ENCODE measurements at places on chromosomes 11 and 22.

DNA sequence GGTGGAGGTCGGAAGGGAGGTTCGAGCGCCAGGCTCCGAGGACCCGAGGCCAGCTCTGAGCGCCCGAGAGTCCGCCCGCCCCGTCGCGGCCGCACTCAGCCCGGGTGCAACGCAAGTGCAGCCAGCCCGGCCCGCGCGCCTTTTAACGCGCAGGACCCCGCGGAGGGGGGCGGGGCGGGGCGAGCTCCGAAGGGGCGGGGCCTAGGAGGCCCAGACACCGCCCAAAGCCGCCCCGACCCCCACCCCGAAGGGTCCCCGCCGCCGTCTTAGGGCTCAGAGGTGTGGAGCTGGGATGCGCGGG, at the start of gene PHOX2A:
Gene PHOX2A (minus strand): TSS at position 117 of the 301 bp plus-strand sequence. CDS start 172 bp downstream, outside the sequence.
- no peak for DNase-seq

- DNase-seq = no peak
Measured at GRCh38 chr11:6695377-6695776, 12.2 kb upstream of the MRPL17 start.

DNA sequence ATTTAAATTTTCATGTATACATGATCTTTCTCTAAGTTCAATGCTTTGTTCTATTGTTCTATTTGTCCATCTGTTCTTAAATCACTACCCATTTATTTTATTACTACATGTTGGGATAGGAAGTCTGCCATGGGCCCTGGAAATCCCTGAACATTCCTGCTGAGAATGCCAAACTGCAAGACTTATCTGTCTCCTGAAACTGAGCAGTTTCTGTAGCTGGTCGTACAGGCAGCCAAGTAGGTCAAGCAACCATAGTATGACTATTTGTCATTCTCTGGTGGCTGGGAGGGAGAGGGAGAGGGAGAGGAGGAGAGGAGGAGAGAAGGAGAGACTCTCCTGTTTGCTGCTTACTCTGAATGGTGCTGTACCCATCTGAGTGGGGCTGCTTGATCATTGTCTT, 82.8 kb upstream of the SNX19 start:
- DNase-seq = no peak

DNA sequence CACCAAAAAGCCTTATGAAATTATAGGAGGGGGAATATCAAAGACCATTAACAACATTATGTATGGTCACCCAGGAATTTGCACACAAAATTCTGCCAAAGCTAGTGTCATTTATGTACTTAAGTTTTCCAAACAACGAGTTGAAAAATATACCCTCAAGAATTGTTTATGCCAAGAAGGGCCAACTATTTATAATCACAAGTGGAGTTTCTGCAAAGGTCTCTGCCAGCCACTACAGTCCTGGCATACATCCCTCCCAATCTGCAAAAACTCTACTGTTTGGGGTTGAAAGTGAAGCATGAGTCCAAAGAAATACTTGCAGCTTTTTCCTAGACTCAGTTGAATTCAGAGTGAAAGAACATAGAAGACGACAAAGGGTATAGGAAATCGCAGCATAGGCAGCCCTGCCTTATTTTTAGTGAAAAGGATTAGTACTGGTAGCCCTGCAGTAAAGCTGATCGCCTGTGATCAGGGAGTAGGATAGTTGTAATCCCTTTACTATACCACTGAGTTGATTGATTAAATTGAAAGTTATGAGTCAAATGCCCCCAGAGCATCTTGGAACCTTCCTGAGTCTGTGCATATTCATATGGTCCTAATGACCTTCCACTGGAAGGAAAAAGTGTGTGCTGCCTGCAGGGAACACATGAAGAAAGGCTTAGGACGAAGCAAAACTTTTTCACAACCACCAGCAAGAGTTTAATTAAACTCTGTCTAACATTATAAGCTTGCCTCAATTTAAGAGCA, 144.0 kb downstream of the SPON1 start:
- DNase-seq = no peak

- DNase-seq = no peak
Measured at GRCh38 chr22:19196841-19197612, 18.5 kb upstream of the SLC25A1 start.

GRCh38 chr22:23363683-23364082, 183.4 kb downstream of the BCR start:
- DNase-seq = no peak

GRCh38 chr22:50271519-50271970, 1.4 kb upstream of the MAPK11 start:
- peak; percentile 40 for DNase-seq

DNA sequence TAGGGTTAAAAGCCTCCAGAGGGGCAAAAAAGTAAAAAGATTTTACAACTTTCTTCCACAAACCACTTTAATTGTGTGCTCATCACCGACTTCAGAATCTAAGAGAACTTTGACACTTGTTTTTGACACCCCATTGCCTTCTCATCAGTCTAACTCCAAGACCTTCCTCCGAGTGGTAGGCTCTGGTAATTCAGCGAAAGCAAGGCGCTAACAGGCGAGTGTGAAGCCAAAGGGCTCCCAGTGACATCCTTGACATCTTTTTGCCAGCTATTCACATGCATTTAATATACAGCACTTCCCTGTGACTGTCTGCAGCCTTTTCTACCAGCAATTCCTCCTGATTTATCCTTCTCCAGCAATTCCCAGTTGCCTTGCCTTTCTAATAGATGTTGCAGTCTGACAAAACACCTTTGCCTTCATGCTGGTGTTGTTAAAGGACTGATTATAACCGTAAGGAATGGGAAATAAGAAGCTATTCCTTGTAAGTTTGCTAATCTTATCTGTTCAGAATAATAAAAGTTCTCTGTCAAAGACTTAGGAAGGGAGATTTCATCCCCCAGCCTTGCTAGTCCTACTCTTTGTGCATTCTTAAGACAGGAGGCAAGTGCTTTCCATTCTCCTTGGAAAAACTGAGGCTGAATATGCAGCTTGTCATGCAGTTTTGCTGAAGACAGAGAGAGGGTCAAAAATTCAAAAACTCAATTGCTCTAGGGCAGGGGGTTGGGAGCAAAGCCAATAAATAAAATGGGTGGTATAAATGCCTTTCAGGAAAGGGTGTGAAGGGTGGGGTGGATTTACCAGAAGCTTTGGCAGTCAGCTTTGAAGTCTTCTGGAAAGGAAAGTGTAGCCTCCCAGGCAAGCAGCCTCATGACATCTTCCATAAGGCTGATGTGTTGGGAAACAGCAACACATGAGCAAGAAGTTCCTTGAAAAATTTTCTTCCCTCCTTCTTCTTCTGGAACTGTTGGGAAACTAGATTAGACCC, 39.1 kb downstream of the SNX19 start:
- no peak for DNase-seq

DNA sequence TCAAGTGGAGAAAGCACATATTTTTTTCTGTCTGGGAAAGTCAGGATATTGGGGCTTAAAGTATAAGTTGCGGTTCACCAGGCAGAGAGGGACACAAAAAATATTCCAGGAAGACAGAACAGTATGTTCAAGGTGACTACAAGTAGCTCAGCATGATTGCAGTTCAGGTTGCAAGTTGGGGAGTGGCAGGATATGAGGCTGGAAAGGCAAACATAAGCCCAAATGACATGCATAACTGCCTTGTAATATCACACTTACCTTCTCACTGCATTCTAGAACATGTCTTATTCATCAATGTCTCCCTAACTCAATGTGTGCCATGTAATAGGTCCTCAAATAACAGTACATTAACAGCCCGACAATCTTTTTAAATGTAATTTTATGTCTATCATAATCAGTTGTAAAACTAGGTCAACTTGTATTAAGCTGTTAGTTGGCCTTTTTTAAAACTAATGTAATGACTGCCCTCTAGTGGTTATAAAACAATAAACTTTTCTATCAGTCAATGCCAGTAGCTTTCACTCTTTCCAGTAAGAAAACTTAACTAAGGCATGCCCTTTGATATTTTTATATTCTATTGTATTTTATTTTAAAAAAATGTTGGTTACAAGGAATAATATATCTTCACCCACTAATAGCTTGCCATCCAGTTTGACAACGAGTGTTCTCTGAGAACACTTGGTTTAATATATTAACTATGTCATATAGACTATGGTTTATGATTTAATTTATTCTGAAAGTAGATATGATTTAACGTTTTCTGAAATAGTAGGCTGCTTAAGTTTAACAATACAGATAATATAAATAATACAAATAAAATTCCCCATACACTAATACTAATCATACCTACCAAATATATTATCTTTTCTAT, 39.4 kb upstream of the CFAP300 start:
- DNase-seq = no peak

DNA sequence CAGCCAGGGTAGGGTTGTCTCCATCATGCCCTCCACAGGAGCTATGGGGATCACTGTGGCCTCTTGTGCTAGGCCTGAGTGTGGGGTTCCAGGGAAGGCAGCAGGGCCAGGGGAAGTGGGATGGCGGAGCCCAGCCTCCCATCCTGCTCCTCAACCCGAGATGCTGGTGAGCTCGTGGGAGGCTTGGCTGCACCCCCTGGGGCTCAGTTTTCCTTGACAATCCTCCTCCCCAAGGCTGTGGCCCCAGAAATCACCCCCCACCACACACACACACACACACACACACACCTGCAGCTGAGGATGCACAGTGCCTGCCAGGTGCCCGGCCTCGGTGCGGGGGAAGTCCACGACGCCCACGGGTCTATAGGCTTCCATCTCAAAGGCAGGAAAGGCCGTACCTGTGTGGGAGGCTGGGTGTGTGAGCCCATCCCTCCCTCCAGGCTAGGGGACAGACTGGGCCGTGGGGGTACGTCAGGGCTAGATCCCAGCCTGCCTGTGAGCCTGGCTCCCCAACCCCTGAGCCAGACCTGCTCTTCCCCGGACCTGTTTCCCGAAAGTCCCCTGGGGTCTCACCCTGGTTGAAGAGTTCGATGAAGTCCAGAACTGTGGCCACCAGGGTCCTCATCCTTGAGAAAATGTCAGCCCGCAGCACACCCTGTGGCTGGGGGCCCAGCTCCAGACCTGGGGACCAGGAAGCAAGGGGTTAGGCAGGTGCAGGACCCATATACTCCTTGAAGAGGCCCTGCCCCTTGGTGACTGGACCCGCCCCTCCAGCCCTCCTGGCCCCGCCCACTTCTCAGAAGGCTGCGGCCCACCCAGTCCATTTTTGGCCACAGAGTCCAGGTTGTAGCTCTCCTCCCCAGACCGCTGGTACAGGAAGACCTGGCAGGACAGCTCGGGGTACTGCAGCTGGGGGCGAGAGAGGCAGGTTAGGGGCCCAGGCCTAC, 5.2 kb upstream of the TBX10 start:
- DNase-seq = no peak

- no peak for DNase-seq
Measured at GRCh38 chr22:37219533-37219932, 7.3 kb upstream of the SSTR3 start.

- DNase-seq = no peak
Measured at GRCh38 chr11:16737818-16738192, 642 bp upstream of the C11orf58 start.

GRCh38 chr11:128621601-128622501, 34.5 kb upstream of the ETS1 start:
- no peak for DNase-seq

DNA sequence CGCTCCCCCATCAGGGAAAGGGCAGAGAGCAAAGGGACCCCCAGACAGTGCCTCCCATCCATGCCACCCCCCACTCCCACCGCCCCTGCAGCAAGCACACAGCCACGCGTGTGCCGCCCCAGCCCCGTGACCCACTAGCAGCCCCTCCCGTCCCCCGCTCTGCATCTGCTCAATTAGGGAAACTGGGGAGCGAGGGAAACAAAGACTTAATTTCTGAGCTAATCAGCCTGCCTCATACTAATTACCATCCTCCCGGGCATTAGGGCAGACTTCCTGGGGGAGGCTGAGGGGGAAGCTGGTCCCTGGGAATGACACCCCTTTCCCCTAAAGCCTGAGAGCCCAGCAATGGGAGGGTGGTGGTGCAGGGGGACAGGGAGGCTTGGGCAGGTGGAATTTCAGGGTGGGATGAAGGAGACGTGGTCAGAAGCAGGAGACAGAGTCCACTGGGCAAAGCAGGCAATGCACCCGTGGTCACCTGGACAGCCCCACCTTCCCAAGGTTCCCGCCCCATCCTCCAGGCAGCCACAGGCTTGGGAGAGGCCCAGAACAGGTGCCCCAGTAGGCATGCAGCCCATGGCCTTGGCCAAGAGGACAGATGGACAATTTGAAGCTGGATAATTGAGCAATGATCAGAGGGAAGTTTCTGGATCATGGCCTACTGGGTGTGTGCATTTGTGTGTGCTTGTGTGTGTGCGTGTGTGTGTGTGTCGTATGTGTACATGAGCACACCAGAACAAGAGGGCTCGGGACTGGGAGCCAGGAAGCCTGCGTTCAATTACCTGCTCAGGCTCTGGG, 20.6 kb downstream of the ELFN2 start:
- no peak for DNase-seq

- DNase-seq = no peak
Measured at GRCh38 chr11:34161812-34162492, 56.5 kb downstream of the NAT10 start.

DNA sequence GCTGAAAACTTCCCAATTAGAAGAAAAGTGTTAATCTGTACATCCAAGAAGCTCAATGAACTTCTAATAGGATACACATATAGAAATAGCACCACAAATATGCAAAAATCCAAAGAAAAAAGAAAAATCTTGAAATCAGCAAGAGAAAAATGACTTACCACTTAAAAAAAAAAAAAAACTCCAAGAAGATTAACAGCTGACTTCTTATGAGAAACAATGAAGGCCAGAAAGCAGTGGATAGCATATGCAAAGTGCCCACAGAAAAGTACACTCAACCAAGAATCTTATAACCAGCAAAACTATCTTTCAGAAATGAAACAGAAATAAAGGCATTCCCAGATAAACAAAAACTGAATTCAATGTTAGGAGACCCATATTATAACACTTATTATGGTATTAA, 29.9 kb upstream of the OR5B12 start:
- no peak for DNase-seq

DNA sequence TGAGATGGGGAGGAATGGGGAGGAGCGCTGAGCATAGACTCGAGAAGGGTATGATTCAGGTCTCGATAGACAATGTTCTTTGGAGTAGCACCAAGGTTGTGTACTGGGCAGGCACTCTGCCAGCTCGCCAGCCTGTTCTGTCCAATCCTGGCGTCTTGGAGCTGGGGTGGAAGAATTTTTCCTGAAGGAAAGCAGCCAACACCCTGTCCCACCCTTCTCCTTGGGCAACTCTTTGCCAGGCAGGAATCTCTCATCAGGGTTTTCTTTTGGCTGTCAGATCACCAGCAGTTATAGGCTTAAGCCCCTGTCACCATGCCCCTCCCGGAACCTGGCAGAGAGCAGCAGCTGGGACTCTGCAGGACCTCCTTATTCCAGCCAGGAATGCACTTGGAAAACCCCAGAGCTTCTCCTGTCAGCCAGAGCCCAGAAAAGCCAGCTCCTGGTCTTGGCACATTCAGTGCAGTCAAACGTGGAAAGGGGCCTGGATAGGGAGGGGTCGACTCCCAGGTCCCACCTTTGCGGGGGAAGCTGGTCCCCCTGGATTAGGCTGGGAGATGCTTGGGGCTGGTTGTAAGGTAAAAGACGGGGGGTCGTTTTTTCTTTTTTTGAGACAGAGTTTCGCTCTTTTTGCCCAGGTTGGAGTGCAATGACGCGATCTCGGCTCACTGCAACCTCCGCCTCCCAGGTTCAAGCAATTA, 14.4 kb upstream of the SPTBN2 start:
- DNase-seq = no peak

DNA sequence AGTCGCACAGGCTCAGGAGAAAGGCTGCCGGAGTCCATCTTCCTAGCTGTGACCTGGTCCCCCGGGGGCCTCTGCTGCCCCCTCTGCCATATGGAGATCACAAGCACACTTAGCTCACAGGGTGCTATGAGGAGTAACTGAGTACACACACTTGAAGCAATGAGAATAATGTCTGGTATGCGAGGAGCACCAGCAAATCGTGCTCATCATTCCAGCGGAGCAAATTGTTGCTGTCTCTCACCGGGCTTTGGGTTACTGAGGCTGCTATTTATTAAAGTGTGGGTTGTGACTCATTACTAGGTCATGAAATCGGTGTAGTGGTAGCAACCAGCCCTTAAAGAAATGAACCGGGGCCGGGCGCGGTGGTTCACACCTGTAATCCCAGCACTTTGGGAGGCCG, 48.1 kb upstream of the EIF3D start:
- DNase-seq = no peak
